Stimulated activated CD4-positive, alpha-beta T cell treated with anti-CD3 and anti-CD28 coated beads, TNF-alpha, amount 100 ng/mL, for 4 hours (primary cell): ENCODE measurements at places on chromosomes 5 and 9.
A peak's percentile ranks its signal among the peaks of the same experiment; 100 is the strongest.

GRCh38 chr5:132279801-132280200, 14.4 kb upstream of the SLC22A4 start:
- no peak for DNase-seq

DNA sequence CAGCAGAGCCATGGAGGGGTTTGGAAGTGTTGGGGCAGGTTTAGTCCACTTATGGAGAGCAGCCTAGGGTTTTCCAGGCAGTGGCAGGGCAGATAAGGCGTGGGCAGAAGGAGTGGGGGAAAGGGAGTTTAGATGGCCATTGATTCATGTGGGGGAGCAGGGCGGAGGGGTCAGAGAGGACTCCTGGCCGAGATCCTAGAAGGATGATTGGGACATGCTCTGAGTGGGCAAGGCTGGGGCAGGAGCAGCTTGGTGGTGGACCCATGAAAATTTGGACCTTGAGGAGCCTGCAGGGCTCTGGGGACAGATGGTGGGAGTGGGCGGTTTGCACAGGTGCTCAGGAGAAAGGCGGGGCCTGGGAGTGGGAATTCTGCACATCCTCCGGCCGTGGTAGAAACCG, 18.1 kb upstream of the TOR2A start:
- DNase-seq, result no peak

DNA sequence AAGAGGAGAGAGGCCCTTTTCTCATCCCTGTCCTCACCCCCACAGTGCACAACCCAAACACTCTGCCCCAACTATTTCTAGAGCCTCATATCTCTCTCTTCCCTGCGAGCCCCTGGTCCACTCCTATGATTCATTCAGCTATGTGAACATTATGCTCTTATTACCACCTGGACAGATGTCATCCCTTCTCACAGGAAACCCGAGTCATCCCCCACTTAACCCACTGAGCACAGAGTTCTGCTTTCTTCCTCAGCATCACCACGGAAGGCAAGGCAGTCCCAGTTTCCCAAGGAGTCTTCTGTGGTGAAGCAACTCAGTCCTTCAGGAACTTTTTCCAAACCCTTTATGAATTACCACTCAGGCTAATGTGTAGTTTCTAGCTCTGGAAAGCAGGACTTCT, 1.3 kb downstream of the DNAI1 start:
- DNase-seq, result no peak

GRCh38 chr5:16726538-16726946, 109.7 kb upstream of the RETREG1 start:
- DNase-seq, result no peak

DNA sequence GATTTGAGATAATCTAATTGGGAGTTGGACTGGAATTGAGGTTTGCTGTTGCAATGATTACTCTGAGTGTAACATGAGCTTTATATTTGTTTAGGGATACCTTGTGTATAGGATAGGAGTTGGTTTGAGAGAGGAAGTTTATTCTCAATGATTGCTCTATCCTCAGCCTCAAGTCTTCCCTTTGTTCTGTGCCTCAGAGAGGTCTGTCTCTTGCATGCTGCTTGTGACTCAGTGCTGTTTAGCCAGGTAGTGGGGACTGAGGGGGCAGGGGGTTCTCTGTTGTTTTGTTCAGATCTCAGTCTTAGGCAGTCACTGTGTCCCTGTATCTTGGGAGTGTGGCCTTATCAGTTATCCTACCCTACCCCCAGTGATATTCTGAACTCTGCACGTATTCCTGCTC, 192.1 kb downstream of the SPATA31D1 start:
- no peak for DNase-seq

- DNase-seq, result no peak
These were observed 364 bp downstream of the RPS6 start for GRCh38 chr9:19379697-19380046.

DNA sequence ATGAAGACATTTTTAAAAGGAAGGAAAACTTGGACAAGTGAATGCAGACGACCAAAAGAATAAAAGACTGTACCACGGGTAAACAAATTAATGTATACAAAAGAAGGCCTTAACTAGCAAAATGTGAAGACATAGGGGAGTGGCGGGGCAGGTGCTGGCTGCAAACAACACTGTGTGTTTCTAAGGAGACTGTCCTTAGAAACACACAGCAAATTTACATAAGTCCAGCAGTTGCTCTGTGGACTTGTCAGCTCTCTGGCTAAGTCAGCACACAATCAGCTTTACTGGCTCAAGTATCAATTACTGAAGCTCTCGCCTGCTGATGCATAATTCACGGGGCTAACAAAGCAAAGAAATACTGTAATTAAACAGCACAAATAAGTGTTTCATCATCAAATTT, 24.8 kb downstream of the PTBP3 start:
- no peak for DNase-seq

DNA sequence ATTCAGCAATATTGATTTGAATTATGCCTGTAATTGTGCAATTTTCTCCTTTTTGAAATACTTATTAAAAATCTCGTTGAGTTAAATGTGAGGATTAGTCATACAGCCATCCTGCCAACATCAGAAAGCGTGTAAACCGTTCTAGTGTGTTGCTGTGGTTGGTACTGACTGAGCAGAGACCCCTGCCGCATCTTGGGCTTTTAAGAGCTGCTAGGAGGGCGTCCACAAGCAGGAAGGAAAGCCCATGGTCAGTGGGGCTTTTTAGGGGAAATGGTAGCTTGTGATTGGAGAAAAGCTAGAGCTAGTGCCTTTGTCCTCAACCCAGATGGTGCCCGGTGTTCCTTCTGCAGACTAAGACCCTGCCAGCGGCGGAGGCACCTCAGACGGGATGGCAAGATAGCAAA, 1.3 kb downstream of the SDHA start:
- no peak for DNase-seq

DNA sequence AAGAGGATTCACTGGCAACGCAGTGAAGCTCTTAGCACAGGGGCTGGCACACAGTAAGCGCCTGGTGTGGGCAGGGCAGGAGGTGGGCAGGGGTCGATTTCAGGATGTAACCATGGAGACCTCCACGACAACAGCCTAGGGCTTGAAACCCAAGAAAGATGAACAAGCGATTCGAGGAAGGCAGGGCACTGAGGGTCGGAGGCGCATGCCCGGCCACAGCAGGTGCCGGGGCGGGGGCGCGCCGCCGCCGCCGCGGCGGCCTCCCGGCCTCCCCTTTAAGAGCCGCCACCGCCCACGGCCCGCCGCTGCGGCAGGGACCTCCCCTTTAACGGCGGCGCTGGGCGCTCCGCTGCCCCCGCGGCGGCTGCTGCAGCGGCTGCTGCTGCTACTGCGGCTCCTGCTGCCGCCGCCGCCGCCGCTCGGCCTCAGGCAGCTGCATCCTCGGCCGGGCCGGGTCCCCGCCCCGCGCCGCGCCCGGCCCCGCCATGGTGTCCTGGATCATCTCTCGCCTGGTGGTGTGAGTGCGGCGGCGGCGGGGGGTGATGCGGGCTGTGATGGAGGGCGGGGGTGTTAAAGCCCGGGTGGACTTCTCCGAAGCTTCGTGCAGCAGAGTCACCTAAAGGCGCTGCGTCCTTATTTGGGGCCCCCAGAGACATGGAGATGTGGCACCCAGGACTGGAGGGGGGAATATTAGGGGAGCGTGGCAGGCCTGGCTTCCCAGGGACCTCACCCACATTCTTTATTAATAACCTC, at the start of gene REEP2:
Gene REEP2 (plus strand): TSS at position 334 of the 753 bp plus-strand sequence. CDS start 152 bp downstream, at position 486.
- peak; percentile 51 for DNase-seq

DNA sequence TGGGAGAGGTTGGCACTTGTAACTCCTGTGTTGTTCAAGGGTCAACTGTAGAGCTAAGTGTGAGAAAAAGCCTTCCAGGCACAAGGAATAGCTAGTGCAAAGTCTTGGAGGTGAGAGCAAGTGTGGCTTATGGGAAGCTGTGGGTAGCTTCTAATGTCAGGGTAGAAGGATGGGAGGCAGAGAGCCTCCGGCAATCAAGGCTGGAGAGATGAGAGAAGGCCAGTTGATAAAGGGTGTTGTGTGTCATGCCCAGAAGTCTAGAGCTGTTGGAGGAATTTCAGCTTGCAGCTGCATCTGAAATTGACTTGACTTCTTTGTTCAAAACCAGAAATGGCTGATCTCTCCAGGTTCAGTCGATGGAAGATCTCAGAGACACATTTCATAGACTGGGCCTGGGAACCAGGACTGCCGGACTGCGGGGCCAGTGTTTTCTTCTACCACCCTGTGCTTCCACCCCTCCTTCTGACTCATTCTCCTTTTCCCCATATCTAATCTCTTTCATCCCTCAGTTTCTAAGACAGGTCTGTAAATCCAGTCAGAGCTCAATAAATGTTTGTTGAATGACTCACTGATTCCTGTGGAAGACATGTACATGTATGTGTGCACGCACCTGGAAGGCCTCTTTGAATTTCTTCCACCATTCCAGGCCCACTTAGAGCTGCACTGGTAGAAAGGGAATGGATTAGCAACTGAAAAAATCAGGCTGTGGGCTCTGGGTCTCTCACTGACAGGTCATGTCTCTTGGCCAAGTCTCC, 67.8 kb upstream of the KLF4 start:
- no peak for DNase-seq

GRCh38 chr9:21081999-21082398, 4.3 kb upstream of the IFNB1 start:
- no peak for DNase-seq

GRCh38 chr9:112551641-112552040, 65.0 kb downstream of the KIAA1958 start:
- DNase-seq, result no peak

DNA sequence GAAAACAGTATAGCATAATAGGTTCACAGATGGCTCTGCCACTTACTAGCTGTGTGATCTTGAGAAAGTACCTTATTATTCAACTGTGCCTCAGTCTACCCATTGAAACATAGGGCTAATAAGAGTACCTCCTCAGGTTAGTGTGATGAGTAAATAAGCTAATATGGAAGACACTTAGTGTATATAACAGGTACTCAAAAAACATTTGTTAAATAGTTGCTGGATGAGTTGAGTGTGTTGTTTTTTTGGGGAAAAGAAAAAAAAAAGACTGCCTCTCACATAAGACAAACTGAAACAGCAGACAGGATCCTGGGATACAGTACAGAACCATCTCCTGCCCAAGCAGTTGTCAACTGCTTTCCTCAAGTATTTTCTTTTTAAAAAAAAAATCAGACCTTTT, 5.2 kb downstream of the STOM start:
- no peak for DNase-seq

- DNase-seq, result no peak
These were observed 65.1 kb downstream of the VAV2 start for GRCh38 chr9:133927041-133927440.

DNA sequence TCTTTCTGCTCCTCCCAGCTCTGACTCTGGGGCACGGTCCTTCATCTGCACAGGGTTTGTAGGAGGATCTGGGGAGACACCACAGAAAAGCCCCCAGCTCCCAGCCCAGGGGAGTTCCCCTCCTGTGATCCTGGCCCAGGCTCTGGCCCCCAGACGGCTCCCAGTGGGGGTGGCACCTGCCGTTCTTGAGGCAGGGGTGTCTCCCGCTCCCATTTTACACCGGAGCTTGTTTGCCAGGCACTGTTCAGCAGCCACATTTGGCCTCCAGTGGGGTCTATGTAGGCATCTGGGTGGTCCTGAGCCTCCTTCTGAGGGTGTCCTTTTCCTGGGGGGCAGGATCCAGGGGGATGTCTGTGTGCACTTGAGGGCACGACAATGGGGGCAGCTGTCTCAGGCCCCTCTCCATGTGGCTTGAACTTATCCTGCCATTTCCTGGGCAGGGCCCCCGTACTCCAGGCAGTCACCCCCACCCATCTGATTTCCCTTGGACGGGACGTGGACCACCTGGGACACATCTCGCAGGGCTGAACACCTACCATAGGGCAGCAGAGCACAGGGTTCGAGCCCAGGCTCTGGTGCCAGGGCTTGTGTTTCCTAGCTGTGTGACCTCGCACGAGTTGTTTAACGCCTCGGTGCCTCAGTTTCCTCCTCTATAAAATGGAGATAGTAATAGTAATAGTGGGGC, 275.0 kb upstream of the MVB12B start:
- no peak for DNase-seq

DNA sequence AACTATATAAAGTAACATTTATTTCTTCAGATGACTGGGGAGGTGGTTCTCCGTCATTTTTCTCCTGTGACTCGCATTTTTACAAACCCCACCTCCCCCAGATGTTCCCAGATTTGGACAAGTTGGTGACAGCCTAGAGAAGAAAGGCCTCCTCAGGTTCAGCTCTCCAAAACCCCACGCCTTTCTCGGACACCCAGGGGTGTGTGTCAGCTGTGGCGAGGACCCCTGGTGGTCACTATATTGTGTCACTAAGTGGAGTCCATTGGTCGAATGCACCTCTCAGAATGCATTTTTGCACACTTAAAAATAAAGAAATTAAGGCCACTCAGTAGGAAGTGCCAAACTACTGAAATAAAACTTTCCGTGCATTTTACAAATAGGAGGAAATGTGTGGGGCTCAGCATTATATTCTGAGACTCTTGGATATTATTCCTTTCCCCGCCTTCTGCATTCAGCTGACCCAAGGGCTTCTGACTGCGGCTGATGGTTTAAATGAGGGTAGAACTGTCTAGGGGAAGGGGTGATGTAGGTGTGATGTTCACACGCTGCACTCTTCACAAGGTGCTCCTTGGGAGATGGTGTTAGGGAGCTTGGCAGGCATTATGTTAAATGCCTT, 47.6 kb downstream of the ACO1 start:
- no peak for DNase-seq

DNA sequence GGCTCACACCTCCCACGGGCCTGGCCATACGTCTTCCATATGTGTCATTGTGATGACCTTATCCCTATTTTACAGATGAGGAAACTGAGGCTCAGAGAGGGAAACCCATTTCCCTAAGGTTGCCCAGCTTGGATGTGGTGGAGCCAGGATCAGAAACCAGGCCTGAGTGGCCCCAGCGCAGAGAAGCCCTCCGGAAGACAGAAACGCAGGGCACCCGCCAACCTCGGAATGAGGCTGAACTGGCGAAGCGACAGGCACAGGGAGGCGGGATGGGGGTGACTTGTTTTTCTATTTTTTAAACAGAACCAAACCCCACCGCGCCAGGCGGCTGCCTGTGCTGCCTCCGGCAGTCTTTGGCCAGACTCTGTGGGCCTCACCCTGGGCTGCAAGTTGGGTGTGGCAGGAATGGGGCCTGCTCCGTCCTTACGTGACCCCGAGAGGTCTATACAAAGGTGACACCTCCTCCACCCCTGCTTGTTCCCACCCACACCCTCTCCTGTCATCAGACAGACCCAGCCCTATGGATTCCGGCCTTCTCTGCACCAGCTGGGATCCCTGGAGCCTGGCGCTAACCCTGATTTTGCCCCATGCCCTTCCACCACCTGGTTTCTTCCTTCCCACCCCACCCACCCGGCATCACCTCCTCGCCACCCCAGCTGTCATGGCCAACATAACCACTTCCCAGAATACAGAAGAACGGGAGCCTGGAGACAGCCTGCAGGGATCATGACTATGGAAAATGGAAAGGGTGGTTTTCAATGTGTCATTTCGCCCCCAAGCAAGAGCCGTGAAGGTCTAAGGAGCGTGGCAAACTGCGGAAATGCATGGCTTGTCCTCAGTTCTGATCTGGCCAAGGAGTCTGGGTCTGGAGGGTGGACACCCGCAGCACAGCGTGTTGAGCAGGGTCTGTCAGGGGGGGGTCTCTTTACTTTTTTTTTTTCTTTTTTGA, 23.6 kb downstream of the PLPP7 start:
- no peak for DNase-seq

DNA sequence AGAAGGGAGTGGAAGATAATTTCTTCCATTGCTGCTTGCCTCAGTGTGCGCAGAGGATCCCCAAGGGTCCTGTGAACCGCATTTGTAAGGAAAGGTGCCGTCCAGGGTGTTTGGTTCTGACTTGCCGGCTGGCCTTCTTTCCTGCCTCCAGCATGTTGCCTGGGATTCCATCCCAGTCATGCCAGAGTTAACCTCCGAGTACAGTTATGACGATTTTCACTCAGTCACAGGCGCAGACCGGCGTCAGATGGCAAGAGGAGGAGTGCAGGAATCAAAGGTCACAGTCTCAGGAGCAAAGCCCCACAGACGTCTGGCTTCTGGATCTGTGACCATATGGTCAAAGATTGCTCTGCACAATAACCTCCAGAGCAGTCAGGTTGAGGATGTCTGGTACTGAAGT, 5.9 kb upstream of the GADD45G start:
- no peak for DNase-seq
